Effector memory CD8-positive, alpha-beta T cell (primary cell): ENCODE measurements at places on chromosomes 1 and 21.

- DNase-seq, result no peak
Measured at GRCh38 chr1:1419813-1420653, 1.0 kb downstream of the ANKRD65 start.

GRCh38 chr21:26070822-26071425 lies 99.6 kb downstream of the APP start:
- DNase-seq, result no peak

- no peak for DNase-seq
Measured at GRCh38 chr1:31372051-31372450, 825 bp downstream of the FABP3 start.

- no peak for DNase-seq
Measured at GRCh38 chr1:208731981-208732821, 488.0 kb upstream of the PLXNA2 start.

GRCh38 chr1:28640766-28641165 lies 2.1 kb downstream of the TAF12 start:
- peak; percentile 12 for DNase-seq

DNA sequence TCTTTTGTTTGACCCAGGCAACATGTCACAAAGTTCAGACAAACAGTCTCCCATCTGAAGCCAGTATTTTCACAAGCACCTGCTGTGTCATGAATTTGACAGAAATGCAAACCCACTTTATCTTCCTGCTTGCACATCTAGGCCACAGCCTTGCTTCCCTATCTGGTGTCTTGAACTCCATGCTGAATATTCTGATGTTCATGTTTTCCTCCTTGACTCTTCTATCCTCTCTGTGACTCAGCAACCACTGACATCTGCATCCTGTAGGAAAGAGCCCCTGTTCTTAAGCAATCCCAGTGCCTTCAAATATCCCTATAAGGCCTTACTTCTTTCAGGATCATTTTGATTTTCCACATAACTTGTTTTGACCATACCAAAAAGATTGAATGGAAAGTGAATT lies 6.5 kb downstream of the CD55 start:
- no peak for DNase-seq

DNA sequence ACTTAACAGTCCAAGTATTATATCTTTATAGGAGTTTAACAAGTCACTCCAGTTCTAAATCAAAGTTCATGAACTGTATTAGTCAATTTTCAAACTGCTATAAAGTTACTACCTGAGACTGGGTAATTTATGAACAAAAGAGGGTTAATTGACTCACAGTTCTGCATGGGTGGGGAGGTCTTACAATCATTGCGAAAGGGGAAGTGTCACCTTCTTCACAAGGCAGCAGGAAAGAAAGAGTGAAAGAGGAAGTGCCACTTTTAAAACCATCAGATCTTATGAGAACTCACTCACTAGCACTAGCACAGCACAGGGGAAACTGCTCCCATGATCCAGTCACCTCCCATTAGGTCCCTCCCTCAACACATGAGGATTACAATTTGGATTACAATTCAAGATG lies 70.0 kb downstream of the CLCA4 start:
- DNase-seq, result no peak

- DNase-seq, result no peak
Measured at GRCh38 chr1:172108161-172108893, 267.0 kb downstream of the DNM3 start.

DNA sequence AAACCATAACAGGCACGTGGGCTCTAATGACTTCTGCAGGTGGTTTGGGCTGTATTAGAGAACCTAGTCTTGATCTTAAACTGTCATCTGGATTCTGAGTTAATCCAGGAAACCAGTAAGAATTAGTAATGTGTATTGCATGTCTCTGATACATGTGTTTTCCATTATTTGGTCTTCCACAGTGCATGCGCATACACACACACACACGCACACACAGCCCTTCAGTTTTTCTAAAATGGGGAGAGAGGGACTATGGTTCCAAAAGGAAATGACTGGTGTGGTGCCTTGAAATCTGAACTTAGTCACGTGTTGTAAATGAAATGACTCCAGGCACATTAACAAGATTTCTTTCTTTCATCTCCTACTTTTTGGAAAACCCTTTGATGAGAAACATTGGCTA lies 67.6 kb downstream of the OLFML2B start:
- no peak for DNase-seq

DNA sequence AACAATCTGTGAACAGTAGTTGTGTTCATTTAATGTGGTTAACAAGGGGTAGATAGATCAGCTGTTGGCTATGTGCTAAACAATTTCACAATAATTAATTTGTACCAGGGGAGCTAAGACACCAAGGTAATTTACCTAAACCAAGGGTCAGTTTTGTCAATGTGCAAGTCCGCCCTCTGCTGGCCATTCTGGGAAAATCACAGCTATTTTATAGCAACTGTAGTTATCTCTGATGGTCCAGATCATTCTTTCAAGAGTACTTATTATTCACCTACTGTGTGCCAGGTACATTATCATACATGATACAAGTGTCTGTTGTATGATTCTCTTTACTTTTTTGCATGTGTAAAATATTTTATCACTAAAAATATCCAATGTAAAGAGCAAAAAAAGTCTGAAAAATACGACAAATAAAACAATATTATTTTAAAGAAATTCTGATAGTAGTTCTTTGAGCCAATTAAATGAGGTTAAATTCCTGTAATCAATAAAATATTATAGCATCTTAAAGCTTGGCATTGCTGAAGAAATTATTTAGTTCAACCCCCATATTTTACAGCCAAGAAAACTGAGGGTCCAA lies 312.3 kb upstream of the FAM78B start:
- peak; percentile 40 for DNase-seq

GRCh38 chr1:110962892-110963690 lies 631 bp downstream of the LRIF1 start:
- peak; percentile 67 for DNase-seq

DNA sequence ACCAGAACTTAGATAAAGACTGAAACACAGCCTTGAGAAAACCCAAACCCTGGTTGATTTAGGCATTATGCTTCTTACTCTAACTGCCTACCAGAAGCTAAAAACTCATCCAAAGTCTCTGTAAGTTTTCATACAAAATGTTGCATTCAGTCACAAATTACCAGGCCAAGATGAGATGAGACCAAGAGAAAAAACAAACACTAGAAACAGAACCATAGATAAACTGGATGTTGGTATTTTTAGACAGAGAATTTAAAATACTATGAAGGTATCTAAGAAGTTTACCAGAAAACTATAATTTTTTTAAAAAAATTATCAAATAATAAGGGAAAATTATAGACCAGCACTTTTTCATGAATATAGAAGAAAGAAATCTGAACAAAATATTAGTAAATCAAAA lies 180.5 kb downstream of the VPS13D start:
- no peak for DNase-seq

- no peak for DNase-seq
Measured at GRCh38 chr1:50027794-50028193, 4.0 kb upstream of the AGBL4 start.

DNA sequence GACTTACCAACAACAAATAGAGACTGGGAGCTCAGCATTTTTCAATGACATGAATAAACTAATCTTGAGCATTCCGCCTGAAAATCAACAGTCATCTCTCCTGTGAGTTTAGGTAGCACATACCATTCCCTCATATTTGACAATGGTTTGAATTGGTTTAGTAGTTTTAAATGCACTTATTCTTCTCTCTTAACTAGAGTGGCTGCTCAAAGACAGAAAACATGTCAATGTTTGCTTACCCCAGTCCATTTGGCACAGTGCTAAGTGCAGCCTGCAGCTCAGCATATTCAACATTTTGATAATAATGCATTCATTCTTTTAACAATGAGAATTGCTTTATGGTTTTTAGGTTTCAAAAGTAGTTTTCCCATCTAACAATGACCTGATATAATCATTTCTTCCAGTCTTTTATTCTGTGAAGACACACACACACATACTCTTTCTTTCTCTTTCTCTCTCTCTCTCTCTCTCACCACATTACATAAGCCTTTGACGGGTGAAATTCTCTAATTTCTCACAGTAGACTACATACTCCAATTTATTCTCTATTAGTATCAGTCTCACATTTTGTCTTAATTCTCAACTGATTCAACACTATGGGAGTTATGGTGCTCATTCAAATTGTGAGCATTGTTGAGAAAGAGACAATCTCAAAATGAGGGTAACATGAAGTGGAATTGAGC lies 432.3 kb downstream of the LRRIQ3 start:
- no peak for DNase-seq

GRCh38 chr1:155169541-155169940 lies 3.6 kb downstream of the KRTCAP2 start:
- DNase-seq, result no peak

DNA sequence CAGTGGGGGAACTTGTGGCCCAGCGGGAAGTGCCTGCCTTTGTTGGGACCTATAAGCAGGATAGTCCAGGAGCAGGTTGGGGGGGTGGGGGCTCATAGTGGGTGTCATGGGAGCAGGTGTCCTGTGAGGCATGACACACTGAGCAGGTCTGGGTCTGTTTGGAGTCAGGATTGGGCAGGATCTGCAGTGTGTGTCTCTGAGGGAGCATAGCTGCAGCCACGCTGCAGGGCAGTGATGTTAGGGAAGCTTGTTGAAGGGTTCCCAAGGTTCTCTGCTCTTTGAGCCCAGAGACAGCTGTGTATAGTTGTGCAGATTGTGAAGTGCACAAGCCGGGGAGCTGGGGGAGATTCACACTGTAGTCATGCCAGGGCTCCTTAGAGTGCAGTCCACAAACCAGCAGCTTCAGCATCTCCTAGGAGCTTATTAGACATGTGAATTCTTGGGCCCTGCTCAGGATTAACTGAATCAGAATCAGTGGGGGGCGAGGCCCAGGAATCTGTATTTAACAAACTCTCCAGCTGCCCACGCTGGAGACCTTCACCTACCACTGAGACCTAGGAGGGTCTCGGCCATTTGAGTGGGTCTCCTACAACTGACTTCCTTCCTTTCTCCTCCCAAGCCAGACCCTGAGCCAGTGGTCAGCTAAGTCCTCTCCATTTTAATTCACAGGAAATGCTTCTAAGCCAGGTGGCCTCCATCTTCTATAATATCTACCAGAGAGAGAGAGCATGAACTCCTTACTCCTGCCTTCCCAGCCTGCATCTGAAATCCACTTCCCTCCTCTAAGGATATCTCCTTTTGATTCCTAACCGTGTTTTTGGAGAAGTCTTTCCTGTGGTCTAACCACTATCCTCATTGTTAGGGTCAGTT lies 11.1 kb downstream of the INSRR start:
- no peak for DNase-seq

GRCh38 chr1:20551945-20552727 lies at the start of gene FAM43B:
FAM43B (plus strand) TSS chr1:20552573; CDS start chr1:20552974, 401 bp downstream.
- no peak for DNase-seq

DNA sequence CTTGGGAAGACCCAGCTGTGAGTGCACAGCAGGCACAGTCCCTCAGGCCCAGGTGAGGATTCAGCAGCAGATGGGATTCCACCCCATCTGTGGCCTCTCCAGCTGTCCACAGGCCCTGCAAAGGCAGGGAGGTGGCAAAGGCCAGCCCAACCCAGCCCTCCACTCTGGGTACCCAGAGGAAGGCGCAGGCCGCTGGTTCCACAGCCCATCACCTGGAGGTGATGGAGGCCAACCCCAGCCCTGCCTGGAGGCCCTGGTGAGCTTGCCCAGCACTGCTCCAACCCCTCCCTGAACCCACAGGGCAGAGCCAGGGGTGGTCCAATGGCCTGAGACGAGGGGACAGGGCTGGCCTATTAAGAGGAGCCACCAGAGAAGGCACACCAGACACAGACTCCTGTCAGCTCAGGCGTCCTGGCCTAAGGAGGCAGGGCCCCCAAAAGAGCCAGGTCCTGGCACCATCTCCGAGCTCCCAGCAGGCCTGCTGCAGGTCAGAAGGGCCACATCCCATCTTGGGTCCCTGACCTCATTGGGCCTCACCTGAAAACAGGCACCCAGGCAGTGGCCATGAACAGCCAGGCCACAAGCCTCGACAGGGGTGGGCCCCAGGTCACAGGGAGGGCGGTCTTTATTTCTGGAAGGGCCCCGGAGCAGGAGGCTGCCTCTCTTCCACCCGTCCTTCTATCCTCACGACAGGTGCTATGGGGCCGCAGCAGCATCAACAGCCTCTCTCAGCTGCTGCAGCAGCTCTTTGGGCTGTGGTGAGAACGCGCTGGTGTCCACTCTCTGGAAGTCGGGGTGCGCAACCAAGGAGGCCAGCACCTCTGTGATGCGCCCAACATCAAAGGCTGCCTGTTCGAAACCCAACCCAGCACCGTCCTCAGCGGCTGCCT lies 3.2 kb downstream of the JMJD4 start:
- DNase-seq, result no peak

GRCh38 chr21:44765231-44766013 lies 36.2 kb downstream of the UBE2G2 start:
- DNase-seq, result peak; percentile 52

DNA sequence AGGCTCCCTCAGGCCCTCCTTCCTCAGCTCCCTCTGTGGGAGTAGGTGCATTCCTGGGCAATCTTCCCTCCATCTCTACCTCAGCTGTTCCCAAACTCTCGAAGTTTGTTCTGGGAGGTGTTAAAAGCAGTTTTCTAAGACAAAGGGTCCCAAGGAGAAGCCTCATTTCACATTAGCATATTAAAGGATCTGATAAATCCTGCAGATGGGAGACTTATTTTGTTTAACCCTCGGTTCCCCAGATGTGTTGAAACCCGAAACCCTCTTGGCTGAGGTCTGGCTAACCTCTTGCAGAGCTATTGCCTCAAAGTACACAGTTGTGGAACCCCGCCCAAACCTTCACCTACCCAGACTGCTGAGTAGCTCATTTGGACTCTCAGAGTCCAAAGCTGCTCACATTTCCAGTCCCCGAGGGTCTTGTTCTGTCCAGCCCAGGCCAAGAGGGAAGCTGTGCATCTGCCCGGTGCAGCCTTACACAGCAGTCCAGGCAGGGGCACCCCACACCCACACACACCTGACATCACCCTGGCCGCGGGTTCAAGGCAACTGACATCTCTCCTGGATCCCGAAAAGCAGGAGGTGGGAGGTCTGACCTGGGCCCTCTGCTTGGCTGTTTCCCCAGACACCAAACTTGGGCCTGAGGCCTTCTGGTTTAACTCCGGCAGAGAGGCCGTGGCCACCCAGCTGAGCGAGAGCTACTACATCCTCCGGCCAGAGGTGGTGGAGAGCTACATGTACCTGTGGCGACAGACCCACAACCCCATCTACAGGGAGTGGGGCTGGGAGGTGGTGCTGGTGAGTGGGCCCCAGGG lies 19.5 kb upstream of the SELENON start:
- DNase-seq, result no peak

DNA sequence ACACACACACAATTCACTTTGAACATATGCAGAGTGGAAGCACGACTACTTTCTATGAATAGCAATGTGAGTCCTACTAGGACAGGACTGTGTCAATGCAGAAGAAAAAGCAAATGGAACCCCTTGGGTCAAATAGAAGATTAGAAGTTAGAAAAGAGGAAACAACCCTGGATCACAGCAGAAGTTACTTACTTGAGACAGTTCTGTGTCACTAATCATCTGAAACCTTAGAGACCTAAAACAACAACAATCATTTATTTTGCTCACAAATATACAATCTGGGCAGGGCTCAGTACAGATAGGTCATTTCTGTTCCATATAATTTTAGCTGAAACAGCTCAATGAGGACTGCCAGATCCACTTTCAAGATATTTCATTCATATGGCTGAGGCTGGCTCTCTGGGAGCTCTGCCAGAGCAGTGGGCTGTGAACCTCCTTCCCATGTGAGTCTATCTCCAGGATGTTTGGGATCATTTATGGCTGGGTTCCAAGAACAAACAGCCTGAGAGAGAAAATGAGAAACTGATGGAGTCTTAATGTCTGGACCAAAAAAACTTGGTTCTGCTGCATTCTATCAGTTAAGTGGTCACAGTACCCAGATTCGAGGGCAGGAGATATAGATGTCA lies 42.5 kb upstream of the IL10 start:
- DNase-seq, result no peak
